GM12865 (cell line): ENCODE measurements at places on chromosomes 1 and 21.

DNA sequence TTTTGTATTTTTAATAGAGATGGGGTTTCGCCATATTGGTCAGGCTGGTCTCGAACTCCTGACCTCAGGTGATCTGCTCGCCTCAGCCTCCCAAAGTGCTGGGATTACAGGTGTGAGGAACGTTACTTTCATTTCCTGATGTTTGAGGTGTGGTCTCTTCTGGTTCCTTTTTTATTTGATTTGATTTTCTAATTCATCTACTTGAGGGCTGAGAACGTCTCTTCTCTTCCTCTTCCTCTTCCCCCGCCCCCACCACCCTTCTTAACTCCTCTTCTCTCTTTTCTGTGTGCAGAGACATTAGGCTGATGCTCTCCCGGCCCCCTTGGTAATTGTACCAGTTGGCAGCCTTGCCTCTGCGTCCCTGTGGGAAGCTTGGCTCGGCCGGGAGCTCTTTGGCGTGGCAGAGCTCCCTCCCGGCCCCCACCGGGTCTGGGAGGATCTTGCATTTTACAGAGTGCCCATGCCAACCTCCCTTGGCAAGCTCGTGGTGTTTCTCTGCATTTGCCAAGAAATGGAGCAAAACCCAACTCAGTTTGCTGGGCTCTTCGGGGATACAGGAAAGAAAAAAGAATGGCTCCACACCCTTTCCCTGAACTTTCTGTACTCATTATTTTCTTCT is 19.9 kb downstream of the CRYAA start:
- no peak for DNase-seq

GRCh38 chr1:162242804-162243203 is 133.8 kb downstream of the SPATA46 start:
- no peak for DNase-seq

- no peak for DNase-seq
These were observed 42.2 kb downstream of the RNF220 start for GRCh38 chr1:44447051-44447810.

DNA sequence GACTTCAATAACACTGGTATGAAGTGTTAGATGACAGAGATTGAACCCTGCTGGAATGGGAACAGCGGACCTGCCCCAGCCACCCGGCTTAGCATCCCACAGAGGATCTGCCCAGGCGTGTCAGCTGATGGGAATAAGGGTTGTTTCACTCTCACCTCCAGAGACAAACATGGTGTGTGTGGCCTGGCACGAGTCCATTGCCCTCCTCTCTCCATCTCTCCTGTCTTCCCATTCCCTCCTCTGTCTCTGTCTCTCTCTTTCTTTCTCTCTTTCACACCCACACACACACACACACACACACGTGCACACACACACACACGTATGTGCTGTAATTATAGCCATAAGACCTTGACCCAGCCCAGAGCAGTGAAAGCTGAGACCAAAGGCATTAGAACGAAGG is 200.2 kb downstream of the HIVEP3 start:
- no peak for DNase-seq

DNA sequence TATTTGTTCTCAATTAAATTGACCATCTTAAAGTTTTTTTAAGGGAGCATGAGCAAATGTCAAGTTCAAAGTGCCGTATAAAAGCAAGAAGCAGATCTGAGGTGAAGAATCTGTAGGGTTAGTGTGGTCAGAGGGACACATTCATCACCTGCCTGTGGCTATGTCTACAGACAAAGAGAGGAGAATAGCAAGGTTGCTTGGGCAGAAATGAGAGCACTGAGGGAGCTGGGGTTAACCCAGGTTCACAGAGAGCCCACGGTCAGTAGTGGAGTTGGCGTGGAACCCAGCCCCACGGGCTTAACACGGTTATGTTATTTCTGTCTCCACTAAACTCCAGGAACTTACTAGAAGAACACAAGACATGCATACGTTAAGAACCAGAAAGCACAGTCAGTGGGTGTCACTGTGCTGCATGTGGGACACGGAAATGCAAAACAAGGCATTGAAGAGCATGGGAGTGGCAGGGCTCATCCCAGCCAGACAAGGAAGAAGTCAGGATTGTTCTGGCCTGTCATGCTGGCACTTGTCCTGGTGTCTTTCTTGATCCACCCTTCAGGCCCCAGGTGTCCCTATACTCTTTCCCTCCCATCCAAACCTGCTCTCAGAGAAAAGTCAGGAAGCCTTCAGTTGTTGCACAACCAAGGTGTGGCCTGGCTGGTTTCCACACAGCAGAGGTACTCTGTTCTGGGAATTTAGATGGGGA is 95.5 kb upstream of the IVNS1ABP start:
- peak; percentile 28 for DNase-seq
